Frontal cortex (tissue), 4 donors: ENCODE measurements at places on chromosomes 13 and 19.

DNA sequence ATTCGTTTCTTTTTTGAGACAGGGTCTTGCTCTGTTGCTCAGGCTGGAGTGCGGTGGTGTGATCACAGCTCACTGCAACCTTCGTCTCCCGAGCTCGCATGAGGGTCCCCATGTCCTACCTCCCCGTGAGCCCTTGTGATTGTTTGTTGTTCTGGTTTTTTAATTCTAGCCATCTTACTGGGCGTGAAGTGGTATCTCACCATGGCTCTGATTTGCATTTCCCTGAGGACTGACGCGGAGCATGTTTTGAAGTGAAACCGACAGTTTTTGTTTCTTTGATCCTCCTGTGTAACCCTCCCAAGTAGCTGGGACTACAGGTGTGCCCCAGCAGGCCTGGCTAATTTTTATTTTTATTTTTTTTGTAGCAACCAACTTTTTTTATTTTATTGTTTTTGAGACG is 21.7 kb downstream of the GNG7 start:
- DNase-seq, result no peak

- DNase-seq, result no peak
Observed at GRCh38 chr13:40563350-40564125, 102.9 kb downstream of the FOXO1 start.

GRCh38 chr19:14848822-14849221 is at the start of gene OR7A10:
Gene OR7A10, minus strand, starts transcription at chr19:14848922. Its CDS starts 7,045 bp downstream, at chr19:14841877.
- DNase-seq, result no peak

GRCh38 chr13:101258509-101258908 is 157.8 kb downstream of the NALCN start:
- DNase-seq, result no peak

DNA sequence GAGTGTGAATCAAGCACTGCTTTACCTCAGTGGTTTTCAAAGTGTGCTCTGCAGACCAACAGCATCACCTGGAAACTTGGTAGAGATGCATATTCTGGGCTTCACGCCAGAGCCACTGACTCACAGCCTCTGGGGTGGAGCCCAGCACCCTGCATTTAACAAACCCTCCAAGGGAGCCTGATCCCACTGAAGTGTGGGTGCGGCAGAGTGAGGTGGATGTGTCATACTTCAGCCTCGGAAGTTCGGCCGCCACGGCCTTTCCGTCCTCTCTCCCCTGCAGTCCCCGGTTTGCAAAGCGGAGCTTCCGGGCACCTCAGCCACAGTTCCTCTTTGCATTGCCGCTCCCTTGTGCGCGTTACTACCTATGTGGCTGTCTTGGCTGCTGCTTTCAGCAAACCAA is 33.3 kb upstream of the MICU2 start:
- DNase-seq, result no peak

GRCh38 chr19:28956421-28956820 is 256.5 kb downstream of the UQCRFS1 start:
- DNase-seq, result no peak

GRCh38 chr19:5891938-5892771 is 11.4 kb downstream of the NDUFA11 start:
- peak; percentile 64 for DNase-seq

GRCh38 chr13:110628952-110629701 is 13.8 kb downstream of the NAXD start:
- DNase-seq, result no peak

DNA sequence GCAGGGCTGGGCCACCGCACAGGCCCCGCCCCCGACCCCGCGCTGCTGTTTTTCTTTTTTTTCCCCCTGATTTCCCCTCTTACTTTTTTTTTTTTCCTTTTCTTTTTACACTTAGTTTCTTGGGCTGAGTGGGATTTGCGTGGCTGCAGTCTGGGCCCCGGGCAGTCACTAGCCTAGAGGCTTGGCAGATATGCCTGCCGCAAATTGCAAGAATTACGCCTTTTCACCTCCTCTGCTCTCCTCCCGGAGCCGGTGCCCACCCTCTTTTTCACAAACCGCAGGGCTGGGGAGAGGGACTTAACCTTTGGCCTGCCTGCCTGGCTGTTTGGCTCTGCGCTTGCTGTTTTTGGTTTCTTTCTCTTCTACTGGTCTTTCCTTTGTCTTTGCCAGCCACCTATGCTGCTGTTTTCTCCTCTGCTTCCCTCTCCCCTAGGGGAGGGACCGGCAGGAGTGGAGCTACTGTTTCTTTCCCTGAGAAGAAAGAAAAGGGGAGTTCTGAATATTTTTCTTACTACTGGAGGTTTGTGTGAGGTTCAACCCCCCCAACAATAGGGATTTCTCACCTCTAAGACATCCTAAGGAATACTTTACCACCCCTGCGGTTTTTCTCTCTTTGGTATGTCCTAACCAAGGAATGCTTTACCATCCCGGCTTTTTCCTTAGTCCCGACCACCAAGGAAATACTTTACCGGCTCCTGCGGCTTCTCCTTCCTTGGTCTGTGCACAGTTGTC is 11.0 kb downstream of the ZNF552 start:
- peak; percentile 18 for DNase-seq

GRCh38 chr19:7902796-7903243 is 857 bp upstream of the MAP2K7 start:
- DNase-seq, result no peak

DNA sequence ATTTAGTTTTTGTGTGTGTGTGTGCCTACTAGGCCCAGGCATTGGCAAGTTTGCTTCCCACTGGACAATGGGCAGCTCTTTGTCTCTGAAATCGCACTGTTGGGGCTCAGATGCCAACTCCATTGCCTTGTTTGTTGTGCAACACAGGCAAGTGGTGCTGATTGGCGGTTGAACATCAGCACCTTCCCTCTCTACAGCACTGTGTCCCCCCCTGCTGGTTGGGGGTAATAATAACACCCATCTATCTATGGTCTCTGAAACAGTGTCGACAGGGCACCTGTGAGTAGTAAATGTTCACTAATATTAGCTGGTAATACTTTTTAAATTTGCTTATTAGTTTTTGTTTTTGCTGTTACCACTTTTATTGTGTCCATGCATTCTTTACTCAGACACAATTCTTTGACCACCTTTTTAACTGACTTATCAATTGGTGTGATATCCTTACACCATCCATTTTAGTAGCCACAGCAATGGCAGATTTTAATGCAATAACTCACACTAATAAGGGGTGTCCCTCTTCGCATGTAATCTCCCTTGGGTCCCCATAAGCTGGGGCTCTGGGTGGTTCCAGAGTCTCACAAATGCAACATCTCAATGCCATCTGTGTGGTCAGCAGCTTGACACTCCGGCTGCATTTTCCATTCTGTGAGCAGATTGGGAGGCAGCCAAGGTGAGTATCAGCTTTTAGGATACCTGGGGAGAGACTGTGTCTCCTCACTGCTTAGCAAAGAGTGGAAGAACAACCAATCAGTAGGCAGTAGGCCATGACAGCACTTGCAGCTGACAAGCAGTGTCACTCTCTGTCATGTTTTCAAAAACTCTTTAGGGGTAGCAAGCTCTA is 47.7 kb upstream of the UQCRFS1 start:
- no peak for DNase-seq

- no peak for DNase-seq
Observed at GRCh38 chr13:84661718-84662117, 779.4 kb upstream of the SLITRK1 start.

- DNase-seq, result no peak
Observed at GRCh38 chr19:38211151-38211591, 12.9 kb downstream of the DPF1 start.

DNA sequence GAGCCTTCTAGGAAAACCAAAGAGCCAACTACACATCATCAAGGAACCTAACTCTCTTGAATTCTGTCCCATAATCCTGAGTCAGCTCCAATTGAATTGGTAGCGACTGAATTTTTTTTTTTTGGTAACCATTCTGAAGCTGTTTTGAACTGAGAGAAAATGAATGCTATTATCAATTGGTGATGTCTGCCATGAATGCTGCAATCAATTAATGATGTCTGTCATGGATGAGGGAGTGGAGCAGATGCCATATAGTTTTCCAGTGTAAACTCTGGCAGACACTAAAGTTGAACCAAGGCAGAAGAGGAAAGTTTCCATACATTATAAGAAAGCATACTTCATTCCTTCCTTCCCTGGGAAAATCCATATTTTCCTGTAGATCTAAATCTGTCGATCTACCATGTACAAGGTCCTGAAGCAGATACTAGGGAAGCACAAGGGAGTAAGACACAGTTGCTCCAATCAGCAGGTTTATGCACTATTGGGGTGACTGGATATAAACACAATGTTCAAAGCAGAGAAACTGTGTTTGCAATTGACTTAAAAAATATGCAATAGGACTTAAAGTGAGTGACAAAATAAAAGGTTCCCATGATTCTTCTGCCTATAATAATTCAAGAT is 48.8 kb downstream of the MBD3L1 start:
- DNase-seq, result no peak

- DNase-seq, result no peak
Observed at GRCh38 chr19:29364224-29364726, 151.3 kb upstream of the UQCRFS1 start.

GRCh38 chr13:80618781-80619180 is 277.9 kb upstream of the SPRY2 start:
- no peak for DNase-seq

DNA sequence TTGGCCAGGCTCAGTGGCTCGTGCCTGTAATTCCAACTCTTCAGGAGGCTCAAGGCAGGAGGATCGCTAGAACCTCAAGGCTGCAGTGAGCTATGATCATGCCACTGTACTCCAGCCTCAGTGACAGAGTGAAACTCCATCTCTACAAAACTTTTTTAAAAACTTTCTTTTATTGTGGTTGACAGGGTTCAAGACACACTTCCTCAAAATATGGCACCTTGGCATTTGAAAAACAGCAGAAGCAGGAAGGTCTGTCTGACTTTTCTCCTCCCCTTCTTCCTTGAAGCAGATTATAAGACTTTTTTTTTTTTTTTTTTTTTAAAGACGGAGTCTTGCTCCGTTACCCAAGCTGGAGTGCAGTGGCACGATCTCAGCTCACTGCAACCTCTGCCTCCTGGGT is 100.3 kb downstream of the TM9SF2 start:
- no peak for DNase-seq

GRCh38 chr13:46757640-46758039 is 39.3 kb downstream of the ESD start:
- no peak for DNase-seq

GRCh38 chr19:41872775-41873647 is 4.1 kb upstream of the CD79A start:
- DNase-seq, result peak; percentile 30

GRCh38 chr13:56700324-56700723 is 440.4 kb upstream of the PRR20A start:
- no peak for DNase-seq

GRCh38 chr13:19618977-19619376 is 14.5 kb upstream of the MPHOSPH8 start:
- DNase-seq, result no peak

DNA sequence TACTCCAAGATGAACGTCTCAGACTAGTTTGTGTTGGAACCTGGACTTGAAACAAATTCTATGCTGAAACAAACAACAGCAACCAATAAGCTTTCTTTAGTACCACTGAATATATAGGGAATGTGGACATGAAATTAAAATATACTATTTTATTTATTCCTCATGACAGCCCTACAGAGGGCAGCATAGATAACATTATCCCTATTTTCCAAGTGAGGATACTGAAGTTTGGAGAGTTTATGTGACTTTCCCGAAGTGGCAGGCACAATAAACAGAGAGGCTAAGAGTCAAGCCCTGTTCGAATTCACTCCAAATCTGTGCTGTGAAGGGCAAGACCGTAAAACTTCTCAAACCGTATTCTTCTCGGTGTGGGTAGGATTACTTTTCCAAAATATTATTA is 509.9 kb upstream of the GPC6 start:
- DNase-seq, result no peak

GRCh38 chr19:46014941-46015686 is 7.7 kb downstream of the PGLYRP1 start:
- peak; percentile 63 for DNase-seq

GRCh38 chr13:100525453-100526317 is 62.9 kb downstream of the GGACT start:
- no peak for DNase-seq

GRCh38 chr19:53730391-53730790 is 93.7 kb downstream of the NLRP12 start:
- no peak for DNase-seq

- no peak for DNase-seq
Observed at GRCh38 chr13:33512880-33513554, 227.5 kb upstream of the STARD13 start.

DNA sequence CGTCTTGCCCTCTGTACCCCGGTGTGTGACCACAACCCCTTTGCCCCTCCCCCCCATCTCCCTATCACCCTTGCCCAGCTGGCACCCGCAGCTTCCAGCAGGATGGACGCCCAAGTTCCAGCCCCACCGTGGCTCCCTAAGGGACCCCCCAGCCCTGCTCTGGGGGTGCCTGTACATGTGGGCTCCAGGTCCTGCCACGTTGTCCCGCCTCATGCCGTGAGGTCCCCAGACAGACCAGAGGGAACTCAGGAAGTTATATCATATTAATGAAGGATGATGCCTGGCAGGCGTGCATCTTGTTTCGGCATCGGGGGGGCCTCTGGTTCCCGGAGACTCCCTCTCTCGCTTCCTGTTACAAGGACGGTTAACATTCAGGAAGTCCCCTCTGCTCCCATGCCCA is 1.6 kb upstream of the PTGIR start:
- no peak for DNase-seq

DNA sequence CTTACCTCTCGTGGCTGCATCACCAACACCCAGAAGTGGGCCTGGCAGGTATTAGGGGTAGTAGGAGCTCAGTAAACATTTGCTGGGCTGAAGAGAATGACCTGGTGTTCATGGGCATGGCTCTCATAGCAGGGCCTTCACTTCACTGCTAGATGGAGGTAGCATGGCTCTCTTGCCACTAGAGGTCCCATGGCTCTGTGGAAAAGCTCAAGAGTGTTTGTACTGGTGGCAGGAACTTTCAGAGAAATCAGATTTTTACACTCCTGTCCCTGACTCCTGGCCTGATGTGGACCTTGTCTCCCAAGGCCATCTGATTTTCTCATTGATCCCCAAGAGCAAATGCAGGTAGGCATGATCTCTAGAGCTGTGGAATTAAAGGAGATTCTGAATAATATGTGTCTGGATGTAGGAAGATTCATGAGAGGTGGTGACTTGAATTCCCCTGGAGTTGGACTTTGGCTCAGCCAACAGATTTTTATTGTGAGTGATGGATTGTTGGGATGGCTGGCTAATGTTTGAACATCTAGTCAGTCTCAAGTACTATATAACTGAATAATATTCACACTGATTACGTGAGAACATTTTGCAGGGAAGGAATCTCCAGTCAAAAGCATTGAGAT is 5.7 kb downstream of the ZNF574 start:
- DNase-seq, result no peak

DNA sequence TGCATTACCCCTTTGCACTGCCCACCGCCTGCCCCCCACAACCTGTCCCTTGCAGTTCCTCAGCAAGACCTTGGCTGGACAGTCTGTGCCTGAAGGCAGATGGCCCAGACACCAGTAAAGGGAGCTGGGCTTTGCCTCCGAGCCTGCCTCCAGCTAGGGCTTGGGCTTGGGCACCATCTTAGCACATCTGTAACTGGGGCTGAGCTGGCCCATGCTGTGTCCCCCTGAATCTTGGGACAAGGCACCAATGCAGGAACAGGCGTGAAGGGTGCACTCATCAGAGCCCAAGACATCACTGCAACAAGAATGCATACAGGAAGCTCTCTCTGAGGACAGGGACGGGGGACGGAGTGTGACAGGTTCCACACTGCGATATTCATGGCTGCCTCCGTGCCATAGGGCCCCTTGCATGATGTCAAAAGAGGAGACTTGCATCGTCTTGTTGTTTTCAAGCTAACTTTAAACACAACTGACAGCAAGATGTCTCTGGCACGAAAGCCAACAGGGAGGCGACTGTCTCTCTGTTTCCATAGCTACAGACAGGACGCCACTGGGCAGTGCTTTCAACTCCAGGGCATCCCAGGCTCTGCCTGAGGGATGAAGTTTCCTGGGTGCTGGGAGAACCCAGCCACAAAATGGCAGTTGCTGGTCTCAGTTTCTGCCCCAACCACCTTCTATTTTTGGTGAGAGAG is 8.7 kb upstream of the CHST8 start:
- no peak for DNase-seq
